ENCODE measurements at places on chromosomes 5 and 9. TPM values are rescaled to one million over a fixed set of nuclear protein-coding genes. Genes with fewer than 3 reads are reported as not detected.

The CAMSAP1 gene
- total RNA-seq, result 130 TPM

The ABHD17B gene
- total RNA-seq, result 57.0 TPM

The CD14 gene
- 4.4 TPM for total RNA-seq

The PCDHB10 gene
- total RNA-seq, result 14.5 TPM

The SCGB3A2 gene
- not detected for total RNA-seq

The LECT2 gene
- total RNA-seq, result not detected

The MPDZ gene
- total RNA-seq, result 42.3 TPM

The ALDH7A1 gene
- 33.2 TPM for total RNA-seq

The ABITRAM gene
- 4.9 TPM for total RNA-seq

The SYNPO gene
- 4.9 TPM for total RNA-seq

The PCDHGA12 gene
- 7.9 TPM for total RNA-seq

Data from temporal lobe (tissue), 4 donors.